ENCODE measurements at places on chromosomes 12 and 14. TPM values are rescaled to one million over a fixed set of nuclear protein-coding genes. Genes with fewer than 3 reads are reported as not detected.

CDH24 gene
- 4.3 TPM for total RNA-seq

GPR162 gene
- total RNA-seq: 0.72 TPM

SLCO1A2 gene
- not detected for total RNA-seq

ERGIC2 gene
- 94.9 TPM for total RNA-seq

STK38L gene
- 85.1 TPM for total RNA-seq

EIF2S3B gene
- 0.72 TPM for total RNA-seq

PPP1R13B gene
- total RNA-seq: 8.0 TPM

ZC2HC1C gene
- total RNA-seq: 0.24 TPM
